Renal pelvis (tissue), 12 donors: ENCODE measurements at places on chromosomes 2 and 18. TPM values are rescaled to one million over a fixed set of nuclear protein-coding genes. Genes with fewer than 3 reads are reported as not detected.

ERICH2 gene
- polyA plus RNA-seq: 2.5 TPM

THSD7B gene
- polyA plus RNA-seq: 4.3 TPM

ACKR3 gene
- polyA plus RNA-seq: 62.1 TPM

ACTG2 gene
- polyA plus RNA-seq: 1.2 TPM

NCKAP1 gene
- polyA plus RNA-seq: 117 TPM

CCDC68 gene
- 8.7 TPM for polyA plus RNA-seq

FBXO41 gene
- polyA plus RNA-seq: 2.1 TPM

EFHD1 gene
- 58.4 TPM for polyA plus RNA-seq

BZW1 gene
- polyA plus RNA-seq: 253 TPM

ZNF804A gene
- 2.0 TPM for polyA plus RNA-seq

TGFA gene
- 20.4 TPM for polyA plus RNA-seq

GREB1L gene
- 1.7 TPM for polyA plus RNA-seq

GRCh38 chr2:74507926-74508520 is 528 bp upstream of the PCGF1 start:
- DNase-seq: no peak

DNA sequence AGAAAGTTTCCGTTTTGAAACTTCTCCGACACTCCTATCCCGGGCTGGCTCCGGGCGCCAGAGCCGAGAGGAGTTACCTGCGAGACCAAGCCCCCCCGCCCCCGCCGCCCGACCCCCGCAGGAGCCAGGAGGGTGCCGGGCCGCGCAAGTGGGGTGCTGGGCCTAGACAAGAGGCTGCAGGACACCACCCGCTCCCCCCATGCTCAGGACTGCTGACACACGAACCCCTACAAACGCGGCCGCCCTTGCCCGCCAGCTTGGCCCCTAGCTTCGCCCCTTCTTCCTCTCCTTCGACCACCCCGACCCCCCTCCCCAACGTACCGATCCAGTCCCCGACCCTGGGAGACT is 497 bp downstream of the PLA2R1 start:
- DNase-seq: no peak

DNA sequence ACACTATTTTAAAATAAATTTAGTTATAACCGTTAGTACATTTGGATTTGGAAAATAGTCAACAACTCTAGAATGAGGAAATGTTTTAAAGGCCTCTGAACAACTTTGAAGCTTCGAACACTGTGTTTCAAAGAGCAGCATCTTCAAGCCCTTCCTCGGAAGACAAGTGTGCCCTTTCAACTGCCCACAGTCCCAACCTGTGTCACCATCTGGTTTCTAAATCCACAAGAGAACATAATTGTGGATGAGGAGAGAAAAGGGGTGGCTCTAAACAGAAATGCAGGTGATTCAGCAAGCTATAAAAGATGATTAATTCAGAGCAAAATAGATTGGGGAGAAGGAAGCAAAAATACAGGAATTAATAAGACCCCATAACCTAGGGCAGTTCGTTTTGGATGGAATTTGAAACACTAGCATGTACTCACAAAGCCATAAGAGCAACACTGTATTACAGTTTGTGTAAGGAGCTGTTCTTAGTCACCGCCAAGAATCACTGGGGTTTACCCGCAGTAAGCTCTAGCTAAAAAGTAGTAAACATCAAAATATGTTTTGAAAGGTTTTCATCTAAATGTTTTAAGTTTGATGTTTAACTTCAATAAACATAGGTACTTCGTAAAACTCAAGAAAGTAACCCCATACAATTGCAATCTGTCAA is 160.7 kb downstream of the EIPR1 start:
- DNase-seq: no peak

DNA sequence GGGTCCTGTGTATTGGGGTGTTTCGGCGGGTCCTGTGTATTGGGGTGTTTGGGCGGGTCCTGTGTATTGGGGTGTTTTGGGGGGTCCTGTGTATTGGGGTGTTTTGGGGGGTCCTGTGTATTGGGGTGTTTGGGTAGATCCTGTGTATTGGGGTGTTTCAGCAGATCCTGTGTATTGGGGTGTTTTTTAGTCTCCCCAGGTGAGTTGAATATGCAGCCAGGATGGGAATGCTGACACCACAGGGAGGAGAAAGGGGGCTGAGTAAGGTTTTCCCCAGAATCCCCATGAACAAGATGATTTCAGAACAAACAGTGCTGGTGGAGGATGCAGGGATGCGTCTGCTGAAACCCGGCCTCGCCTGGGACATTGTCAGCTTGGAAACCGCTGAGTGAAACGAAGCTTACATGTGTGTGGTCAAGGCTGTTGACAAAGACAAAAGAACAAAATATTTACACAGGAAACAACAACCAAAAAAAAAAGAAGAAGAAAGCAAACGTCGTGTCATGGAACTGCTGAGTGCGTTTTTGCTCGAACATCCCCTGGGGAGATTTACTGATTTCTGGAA is 88.5 kb upstream of the ODC1 start:
- no peak for DNase-seq

GRCh38 chr2:72864500-72864899 is 22.7 kb upstream of the SPR start:
- DNase-seq: no peak

GRCh38 chr2:219844401-219845091 is 217.1 kb downstream of the SLC4A3 start:
- DNase-seq: peak; percentile 45

GRCh38 chr2:205073433-205074020 is 528.3 kb downstream of the PARD3B start:
- no peak for DNase-seq

DNA sequence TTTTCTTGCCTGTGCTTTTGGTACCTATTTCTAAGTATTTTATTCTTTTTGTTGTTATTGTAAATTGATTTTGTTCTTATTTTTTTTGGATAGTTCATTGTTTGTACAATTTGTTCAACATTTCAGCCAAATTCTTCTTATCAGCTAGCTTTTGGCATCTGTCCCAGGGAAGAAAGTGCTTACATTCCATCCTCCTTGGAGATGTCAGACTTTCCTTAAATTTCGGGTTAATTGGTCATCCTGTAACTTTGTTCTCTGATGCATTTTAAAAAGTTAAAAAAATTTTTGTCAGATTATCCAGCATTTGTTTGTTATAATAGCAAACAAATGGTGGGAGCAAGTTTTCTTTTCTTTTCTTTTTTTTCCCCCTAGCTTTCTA is 60.3 kb downstream of the PTH2R start:
- no peak for DNase-seq

DNA sequence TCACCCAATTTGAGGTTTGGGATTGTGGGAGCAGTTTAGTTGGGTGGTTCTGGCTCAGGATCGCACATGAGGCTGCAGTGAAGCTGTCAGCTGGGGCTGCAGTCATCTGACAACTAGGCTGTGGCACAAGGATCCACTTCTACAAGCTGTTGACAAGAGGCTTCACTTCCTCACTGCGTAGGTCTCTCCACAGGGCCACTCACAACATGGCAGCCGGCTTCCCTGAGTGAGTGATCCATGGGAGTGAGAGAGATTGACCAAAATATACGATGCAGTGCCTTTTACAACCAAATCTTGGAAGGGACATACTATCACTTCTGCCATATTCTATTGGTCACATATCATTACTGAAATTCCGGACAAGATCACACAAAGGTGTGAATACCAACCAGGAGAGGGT is 187.5 kb downstream of the DLGAP1 start:
- DNase-seq: no peak

- DNase-seq: no peak
These were observed 23.4 kb downstream of the MROH2A start for GRCh38 chr2:233801357-233802131.

DNA sequence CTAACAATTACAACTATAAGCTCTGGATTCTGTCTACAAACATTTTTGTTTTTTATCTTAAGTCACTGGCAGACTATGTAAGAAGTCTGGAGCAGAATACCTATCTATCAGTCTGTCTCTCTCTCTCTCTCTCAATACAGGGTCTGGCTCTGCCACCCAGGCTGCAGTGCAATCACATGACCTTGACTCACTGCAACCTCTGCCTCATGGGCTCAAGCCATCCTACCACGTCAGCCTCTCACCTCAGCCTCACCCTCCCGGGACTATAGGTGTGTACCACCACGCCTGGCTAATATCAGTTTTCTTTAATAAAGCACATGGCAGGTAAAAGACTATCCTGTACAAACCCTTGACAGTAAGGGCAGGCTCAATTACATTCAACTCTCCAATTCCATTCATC is 96.9 kb downstream of the OSBPL1A start:
- DNase-seq: no peak

DNA sequence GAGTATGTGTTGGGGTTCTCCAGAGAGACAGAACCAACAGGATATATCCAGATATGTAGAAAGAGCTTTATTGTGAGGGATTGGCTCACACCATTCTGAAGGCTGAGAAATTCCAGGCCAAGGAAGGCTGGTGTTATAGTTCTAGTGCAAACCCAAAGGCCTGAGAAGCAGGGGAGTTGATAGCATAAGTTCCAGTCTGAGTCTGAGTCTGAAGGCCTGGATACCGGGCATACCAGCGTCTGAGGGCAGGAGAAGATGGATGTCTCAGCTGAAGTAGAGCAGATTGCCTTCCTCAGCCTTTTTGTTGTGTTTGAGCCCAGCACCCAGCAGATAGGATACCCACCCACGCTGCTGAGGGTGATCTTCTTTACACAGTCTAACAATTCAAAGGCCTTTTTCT is 211.7 kb upstream of the RASGRP3 start:
- DNase-seq: no peak

DNA sequence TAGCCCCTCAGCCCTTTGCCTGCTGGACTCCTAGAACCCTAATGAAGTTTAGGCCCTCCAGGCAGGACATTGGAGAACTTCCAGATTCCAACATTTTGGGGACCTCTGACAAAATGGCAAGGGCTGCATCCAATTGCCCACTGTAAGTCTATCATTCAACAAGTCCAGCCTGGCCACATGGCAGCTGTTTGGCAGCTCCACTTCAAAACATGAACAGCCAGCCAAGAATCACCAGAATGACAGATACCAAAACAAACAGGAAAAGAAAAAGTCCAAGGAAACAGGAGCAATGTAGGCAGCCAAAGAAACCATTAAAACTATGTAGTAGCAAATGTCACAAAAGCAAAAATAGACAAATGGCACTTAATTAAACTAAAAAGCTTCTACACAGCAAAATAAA is 25.5 kb downstream of the SLC4A5 start:
- no peak for DNase-seq

- no peak for DNase-seq
These were observed 7.8 kb upstream of the SCYGR1 start for GRCh38 chr2:227395556-227395955.

DNA sequence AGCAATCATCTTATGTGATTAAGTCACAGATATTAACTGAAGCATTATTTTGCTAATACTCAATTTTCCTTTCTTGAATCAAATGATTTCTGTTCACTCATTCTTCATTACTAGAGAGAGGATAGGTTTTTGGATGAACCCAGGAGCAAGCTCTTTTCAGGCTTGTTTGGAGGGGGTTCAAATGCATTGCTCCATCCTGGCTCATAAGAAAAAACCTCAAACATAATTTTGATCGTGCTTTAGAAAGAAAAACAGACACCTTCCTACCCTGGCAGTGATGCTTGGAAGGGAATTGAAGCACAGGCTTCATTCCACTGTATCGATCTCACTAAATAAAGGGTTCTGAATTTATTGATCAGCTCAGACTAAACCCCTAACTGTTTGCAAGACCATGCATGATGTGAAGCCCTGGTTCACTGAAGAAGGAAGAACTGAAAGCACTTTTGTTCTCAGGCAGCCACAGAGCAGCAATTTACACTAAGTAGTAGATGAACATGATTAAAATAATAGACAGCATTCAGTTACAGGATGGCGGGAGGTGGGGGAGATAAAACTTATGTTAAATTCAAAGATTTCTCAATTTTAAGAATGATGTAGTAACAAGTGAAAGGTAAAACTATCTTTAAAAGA is 53.4 kb downstream of the CDH2 start:
- DNase-seq: no peak

- DNase-seq: no peak
These were observed 323.5 kb downstream of the AFF3 start for GRCh38 chr2:99818842-99819241.

GRCh38 chr2:230267556-230267955 is 42.0 kb downstream of the SP140 start:
- no peak for DNase-seq

DNA sequence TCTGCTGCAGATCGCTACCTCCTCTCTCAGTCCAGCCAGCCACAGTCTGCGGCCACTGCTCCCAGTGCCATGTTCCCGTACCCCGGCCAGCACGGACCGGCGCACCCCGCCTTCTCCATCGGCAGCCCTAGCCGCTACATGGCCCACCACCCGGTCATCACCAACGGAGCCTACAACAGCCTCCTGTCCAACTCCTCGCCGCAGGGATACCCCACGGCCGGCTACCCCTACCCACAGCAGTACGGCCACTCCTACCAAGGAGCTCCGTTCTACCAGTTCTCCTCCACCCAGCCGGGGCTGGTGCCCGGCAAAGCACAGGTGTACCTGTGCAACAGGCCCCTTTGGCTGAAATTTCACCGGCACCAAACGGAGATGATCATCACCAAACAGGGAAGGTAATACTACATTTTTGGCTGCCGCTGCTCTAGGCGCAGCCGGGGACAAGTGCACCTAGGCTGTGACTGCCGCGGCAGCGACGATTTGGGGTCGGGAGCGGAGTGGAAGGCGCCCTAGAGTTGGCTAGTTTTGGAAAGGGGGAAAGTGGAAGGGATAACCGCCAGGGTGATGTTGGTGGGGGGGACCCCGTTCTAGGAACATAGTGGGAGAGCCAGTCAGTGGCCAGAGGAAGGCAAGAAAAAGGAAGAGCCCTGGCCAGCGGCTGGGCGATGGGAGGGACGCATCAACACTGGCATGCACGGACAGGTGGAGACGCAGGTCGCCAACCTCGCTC is 776 bp downstream of the TBR1 start:
- no peak for DNase-seq

DNA sequence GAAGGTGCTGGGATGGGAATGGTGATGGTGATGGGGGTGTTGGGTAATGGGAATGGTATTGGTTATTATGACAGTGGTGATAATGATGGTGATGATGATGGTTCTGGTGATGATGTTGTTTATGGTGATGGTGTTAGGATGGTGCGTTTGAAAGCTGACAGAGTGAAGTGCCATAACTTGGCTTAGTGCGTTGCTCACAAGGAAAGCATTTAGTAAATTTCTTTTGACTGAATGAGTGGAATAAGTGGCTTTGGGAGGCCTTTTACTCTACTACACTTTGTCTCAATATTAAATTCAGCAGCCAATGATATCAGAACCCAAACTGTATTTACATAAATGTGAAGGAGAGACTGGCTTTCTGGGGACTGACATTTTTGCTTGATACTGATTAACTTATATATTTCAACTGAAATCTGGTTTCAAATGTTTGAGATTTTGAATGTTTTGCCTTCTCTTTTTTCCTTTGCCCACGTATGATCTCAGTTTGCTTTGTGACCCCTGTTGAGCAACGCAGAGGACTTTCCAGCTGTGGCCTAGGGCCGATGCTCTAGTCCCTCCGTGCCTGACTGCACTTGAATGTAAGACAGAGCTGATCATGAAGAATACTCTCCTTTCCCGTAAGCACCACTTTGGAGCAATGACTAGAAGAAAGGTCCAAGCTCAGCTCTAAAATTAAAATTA is 128.5 kb upstream of the SH3BP4 start:
- DNase-seq: no peak
